ENCODE measurements at places on chromosomes 16 and 17. TPM values are rescaled to one million over a fixed set of nuclear protein-coding genes. Genes with fewer than 3 reads are reported as not detected.

The TMEM101 gene
- 26.4 TPM for total RNA-seq

The CSH1 gene
- 18.1 TPM for total RNA-seq

The CNGB1 gene
- total RNA-seq = 6.5 TPM

The CCL2 gene
- 15.6 TPM for total RNA-seq

The IGFBP4 gene
- 110 TPM for total RNA-seq

The KRTAP2-1 gene
- total RNA-seq = not detected

The TLCD2 gene
- 2.1 TPM for total RNA-seq

The ZCCHC14 gene
- 21.9 TPM for total RNA-seq

The MSLN gene
- total RNA-seq = 0.83 TPM

The UTP18 gene
- total RNA-seq = 39.3 TPM

The PROCA1 gene
- total RNA-seq = 2.9 TPM

The KRT31 gene
- not detected for total RNA-seq

The UMOD gene
- total RNA-seq = not detected

The ITGA2B gene
- total RNA-seq = 5.4 TPM

The SPHK1 gene
- 3.8 TPM for total RNA-seq

The PRRT2 gene
- 24.4 TPM for total RNA-seq

The CFAP97D1 gene
- total RNA-seq = 0.10 TPM

The CXCL16 gene
- total RNA-seq = 7.5 TPM

The MFAP4 gene
- total RNA-seq = 27.0 TPM

The PIMREG gene
- total RNA-seq = 12.1 TPM

The KRT26 gene
- not detected for total RNA-seq

The GCSH gene
- total RNA-seq = 49.4 TPM

The OTOA gene
- total RNA-seq = 0.61 TPM

The NR1D1 gene
- 3.5 TPM for total RNA-seq

The KRTAP4-11 gene
- not detected for total RNA-seq

The TMEM132E gene
- total RNA-seq = 6.2 TPM

The ODAD4 gene
- 7.0 TPM for total RNA-seq

The MILR1 gene
- 8.9 TPM for total RNA-seq

The WNK4 gene
- total RNA-seq = 3.5 TPM

The ZNF213 gene
- total RNA-seq = 4.2 TPM

The KRT33B gene
- total RNA-seq = not detected

The YBX2 gene
- 0.50 TPM for total RNA-seq

The ITGA3 gene
- 28.3 TPM for total RNA-seq

The CPNE7 gene
- 20.9 TPM for total RNA-seq

The TNFRSF13B gene
- total RNA-seq = not detected

The PMFBP1 gene
- 3.1 TPM for total RNA-seq

The TBX6 gene
- total RNA-seq = 0.99 TPM

The DHRS7C gene
- not detected for total RNA-seq

The KRT9 gene
- total RNA-seq = not detected

The NPIPA7 gene
- total RNA-seq = 3.2 TPM

The IKZF3 gene
- 0.30 TPM for total RNA-seq

The TBC1D3I gene
- not detected for total RNA-seq

The SLC52A1 gene
- total RNA-seq = not detected

The HOXB1 gene
- total RNA-seq = 0.20 TPM

The SSTR5 gene
- 0.69 TPM for total RNA-seq

The CLEC19A gene
- total RNA-seq = 0.50 TPM

The DNAI2 gene
- 6.4 TPM for total RNA-seq

The ZG16 gene
- not detected for total RNA-seq

The MYCBPAP gene
- total RNA-seq = 1.1 TPM

The CTRB1 gene
- not detected for total RNA-seq

The TSC2 gene
- 65.8 TPM for total RNA-seq

The FOXC2 gene
- total RNA-seq = 17.5 TPM

The MMD gene
- 120 TPM for total RNA-seq

The DNAH2 gene
- total RNA-seq = 1.3 TPM

The ABCA10 gene
- total RNA-seq = 21.4 TPM

The SCIMP gene
- total RNA-seq = 1.3 TPM

The CACNG1 gene
- total RNA-seq = 0.28 TPM
